GM12891 (cell line): ENCODE measurements at places on chromosomes 3 and 15.

GRCh38 chr3:24306518-24306917 is 188.1 kb downstream of the THRB start:
- no peak for DNase-seq

GRCh38 chr3:141575879-141576743 is 89.3 kb downstream of the RASA2 start:
- DNase-seq = no peak

DNA sequence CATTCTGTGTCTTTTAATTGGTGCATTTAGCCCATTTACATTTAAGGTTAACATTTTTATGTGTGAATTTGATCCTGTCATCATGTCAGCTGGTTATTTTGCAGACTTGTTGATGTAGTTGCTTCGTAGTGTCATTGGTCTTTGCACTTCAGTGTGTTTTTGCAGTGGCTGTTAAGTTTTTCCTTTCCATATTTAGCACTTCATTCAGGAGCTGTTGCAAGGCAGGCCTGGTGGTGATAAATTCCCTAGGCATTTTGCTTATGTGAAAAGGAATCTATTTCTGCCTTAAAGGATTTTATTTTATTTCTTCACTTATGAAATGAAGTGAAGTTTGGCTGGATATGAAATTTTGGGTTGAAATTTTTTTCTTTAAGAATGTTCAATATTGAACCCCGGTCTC is 70.2 kb upstream of the CD96 start:
- no peak for DNase-seq

GRCh38 chr15:42065468-42065867 is 28.9 kb downstream of the PLA2G4D start:
- DNase-seq = no peak

DNA sequence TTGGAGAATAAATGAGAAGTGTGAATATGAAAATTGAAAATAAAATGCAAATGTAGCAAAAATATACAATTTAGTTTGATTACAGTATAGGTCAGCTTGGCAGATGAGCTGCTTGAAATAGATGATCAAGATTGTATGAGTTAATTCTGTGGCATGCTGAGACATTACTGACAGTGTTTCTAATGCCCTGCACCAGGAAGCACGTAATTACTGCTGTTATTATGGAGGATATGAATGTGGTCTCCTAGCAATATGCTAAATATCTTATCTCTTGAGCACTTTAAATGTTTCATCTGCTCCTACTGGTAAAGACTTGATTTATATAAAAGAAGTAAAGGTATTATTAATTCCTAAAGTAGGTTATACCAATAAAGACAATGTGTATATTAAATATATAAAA is 1015.5 kb downstream of the PLOD2 start:
- DNase-seq = no peak

- DNase-seq = no peak
Observed at GRCh38 chr3:39910826-39911464, 101.5 kb downstream of the MYRIP start.

DNA sequence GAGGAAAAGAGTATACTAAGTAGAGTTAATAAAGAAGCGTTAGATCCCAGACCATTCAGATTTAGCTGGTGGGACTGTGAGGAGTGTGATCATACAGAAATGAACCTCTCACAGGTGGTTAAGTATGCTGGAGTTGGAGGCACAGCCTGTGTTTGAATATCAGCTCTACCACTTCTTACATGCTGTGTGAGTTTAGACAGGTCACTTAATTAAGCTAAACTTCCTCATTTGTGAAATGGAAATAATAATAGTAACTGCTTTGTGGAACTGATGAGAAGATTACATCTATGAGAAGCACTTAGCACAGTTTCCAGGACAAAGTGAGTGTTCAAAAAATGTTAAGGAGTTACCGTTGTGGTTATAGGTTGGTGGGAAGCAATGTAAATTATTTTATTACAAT is 8.4 kb downstream of the ACP3 start:
- no peak for DNase-seq

- DNase-seq = no peak
Observed at GRCh38 chr3:29171043-29171990, 109.6 kb upstream of the RBMS3 start.

- no peak for DNase-seq
Observed at GRCh38 chr15:101522621-101523559, 33.4 kb upstream of the PCSK6 start.

DNA sequence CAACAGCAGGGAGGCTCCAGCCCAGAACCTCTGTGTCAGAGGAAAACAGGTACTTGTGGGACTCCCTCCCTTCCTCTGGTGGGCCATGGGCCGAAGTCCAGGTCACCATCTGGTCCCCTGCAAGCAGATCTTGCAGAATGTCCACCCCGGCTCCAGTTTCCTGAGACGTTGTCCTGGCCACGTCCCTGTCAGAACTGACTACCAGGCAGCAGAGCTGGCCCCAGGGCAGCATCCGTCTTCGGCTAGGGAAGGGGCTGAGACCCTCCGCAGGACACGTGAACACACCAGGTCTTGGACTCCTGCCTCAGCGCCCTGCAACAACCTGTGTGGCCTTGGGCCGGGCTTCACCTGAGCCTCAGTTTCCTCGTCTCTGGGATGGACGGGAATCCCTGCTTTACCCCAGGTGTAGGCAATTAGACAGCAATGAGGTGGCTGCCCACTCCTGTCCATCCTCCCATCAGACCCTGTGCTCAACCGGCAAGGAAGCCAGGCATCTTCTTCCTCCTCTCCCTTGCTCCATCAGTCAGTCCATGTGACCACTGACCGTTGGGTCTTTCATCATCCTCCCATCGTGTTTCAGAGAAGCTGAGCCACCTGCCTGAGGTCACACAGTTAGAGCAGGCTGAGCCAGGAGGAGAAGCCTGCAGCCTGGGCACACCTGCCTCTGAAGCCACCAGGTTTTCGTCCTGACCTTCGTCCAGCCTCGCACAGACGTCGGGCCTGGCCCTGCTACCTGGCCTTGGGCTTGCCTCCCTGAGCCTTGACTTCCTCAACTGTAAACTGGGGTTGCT is 8.9 kb upstream of the PRKCD start:
- no peak for DNase-seq

- DNase-seq = no peak
Observed at GRCh38 chr15:86101818-86102217, 22.1 kb downstream of the AGBL1 start.

- DNase-seq = no peak
Observed at GRCh38 chr3:25426408-25426807, 1.7 kb upstream of the RARB start.

DNA sequence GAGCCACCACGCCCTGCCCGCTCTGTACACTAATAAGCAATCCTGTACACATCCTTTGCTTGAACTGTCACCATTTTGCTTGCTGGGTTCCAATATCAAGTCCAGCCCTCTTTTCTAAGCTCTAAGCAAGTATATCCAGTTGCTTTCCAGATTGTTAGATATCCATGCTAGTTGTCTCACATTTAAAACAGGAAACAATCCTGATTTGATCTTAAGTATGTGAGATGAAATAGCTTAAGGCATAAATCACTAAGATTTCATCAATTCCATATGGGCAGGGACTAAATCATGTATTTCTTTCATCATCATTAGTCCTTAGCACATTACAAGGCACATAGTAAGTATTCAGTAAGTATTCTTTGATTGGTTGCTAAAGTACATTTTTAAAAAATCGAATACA is 16.2 kb downstream of the ATP11B start:
- DNase-seq = no peak

- DNase-seq = no peak
Observed at GRCh38 chr3:150202711-150203110, 205.4 kb upstream of the TSC22D2 start.

- DNase-seq = no peak
Observed at GRCh38 chr3:58288011-58288728, 17.9 kb upstream of the RPP14 start.

- DNase-seq = no peak
Observed at GRCh38 chr15:75542386-75542797, 36.7 kb downstream of the PTPN9 start.

- DNase-seq = no peak
Observed at GRCh38 chr15:40428185-40428584, 12.6 kb upstream of the BAHD1 start.

DNA sequence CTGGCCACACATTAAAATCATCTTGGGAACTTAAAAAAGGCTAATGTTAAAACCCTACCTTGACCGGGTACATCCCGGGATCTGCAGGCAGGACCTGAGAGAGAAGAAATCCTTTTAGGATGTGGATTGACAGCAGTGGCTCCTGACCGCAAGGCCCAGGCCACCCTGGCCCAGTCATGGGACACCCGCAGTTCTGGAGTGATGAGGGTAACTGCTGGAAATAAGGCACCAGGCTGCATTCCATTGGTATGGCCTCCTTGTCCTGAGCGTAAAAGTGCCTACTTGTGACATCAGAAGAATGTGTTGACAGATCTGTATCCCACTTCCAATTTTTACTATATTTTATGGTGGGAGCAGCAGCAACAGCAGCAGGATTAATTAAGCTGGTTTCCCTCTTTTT is 63.4 kb upstream of the GSK3B start:
- no peak for DNase-seq

DNA sequence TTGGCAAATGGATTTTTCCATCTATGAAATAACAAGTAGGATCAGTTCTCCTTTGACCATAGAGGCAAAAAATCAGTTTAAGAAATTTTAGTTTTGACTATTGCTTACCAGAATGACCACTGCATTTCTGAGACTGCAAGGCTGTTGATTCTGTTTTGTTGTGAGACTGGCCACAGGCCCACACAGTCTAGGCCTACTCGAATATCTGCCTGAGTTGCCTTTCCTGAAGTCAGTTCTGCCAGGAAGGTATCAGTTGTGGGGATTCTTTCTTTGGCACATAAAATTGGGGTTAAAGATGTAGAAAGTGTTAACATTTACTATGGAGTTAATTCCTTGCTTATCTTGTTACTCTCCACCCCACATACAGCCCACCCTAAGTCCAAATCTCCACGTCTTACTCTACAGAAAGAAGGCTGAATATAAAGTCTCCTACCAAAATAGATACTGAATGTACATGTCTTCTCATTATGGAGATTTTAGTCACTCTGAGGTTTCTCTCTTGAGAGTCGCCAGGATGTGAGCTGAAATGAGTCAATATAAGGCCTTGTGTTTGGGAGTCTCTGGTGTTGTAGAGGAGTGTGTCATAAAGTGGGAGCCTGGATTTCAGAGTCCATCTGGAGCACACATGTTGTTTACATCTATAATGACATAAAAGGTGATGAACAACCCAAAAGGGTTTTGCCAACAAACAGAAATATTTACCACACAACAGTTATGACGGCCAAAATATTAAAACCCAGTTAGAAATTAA is 45.0 kb upstream of the WWTR1 start:
- no peak for DNase-seq

DNA sequence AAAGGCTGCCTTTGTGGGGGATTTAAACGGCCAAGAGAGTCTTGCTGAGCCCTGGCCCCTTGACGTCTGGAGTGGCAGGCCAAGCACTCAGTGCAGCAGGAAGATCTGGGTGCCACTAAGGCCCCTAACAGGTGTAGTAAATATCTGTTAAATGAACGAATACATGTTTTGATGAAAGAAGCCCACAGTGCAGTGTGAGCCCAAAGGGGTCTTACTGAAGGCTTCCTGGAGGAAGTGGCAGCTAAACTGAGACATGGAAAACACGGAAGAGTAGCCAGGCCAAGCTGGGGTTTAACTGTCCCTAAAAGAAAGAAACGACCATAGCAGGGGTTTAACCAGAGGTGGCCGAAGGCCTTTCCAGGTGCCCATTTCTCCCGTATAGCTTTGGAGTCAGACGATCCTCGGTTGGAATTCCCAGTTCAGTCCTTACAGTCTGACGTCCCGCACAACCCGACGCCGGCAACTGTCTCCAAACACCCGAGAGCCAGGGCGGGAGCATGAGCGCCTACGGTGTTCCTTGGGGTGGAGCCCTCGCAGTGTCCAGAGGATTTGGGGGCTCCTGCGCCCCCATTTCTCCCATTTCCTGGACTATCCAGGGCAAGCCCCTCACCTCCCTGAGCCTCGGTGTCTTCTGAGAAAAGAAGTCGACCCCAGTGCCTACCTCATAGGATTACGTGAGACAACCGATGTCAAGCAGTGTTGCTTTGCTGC is 910 bp upstream of the ABHD6 start:
- no peak for DNase-seq

- DNase-seq = no peak
Observed at GRCh38 chr3:58150810-58151199, 60.0 kb downstream of the DNASE1L3 start.

DNA sequence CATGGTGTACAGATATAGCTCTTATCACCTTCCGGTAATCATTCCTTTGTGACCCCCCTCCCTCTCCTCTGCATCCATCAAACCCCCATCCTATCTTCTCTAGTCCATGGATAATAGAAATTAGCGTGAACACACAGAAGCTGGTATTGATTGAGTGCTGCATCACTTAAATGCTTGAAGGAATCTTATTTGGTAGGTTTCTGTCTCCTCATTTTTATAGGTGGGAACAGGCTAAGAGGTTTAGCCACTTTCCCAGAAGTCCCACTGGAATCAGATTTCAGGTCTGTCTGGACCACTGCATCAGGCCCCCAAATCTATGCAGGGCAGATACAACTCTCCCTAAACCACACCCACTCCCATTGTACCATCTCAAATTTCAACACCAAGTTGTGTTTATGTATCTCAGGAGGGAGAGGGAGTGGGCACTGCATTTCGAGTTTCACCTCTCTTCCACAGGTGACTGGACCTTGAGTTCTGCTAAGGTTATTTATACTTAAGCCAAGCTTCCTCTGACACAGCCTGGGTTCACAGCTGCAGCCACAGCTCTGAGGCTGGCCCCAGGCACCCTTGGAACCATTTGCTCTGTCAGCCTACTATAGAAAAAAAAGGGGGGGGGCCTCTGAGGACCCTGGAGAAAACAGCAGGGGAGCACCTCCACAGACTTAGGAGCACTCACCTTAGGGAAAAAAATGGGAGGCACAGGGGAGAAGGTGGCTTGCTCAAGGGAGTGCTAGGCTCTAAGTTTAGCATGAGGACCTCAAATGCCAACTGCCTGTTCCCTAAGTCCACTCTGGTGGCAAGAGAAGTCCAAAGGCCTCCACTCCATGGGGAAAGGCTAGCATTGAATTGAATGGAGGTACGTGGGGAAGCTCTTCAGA is 2.1 kb upstream of the NMB start:
- no peak for DNase-seq

GRCh38 chr15:42494998-42495360 is 455 bp upstream of the SNAP23 start:
- no peak for DNase-seq

- no peak for DNase-seq
Observed at GRCh38 chr15:95401587-95401986, 928.9 kb upstream of the NR2F2 start.

- no peak for DNase-seq
Observed at GRCh38 chr3:148203297-148204010, 494.2 kb upstream of the AGTR1 start.

- DNase-seq = no peak
Observed at GRCh38 chr3:142941373-142942123, 21.9 kb downstream of the PAQR9 start.
